Activated T-helper 9 cell treated with anti-CD3 and anti-CD28 coated beads, Interleukin-2, amount 50 U/mL, for 16 hours (primary cell): ENCODE measurements at places on chromosomes 12 and 14.
A peak's percentile ranks its signal among the peaks of the same experiment; 100 is the strongest.

- no peak for DNase-seq
Observed at GRCh38 chr12:109120557-109120956, 4.2 kb downstream of the ACACB start.

- no peak for DNase-seq
Observed at GRCh38 chr12:109538191-109538863, 35.0 kb downstream of the MMAB start.

GRCh38 chr14:104735830-104736642 lies 12.0 kb downstream of the ADSS1 start:
- no peak for DNase-seq

- no peak for DNase-seq
Observed at GRCh38 chr14:58281969-58282368, 16.4 kb upstream of the ARID4A start.

GRCh38 chr12:45216983-45217485 lies 1.1 kb downstream of the ANO6 start:
- DNase-seq, result no peak

GRCh38 chr12:76445462-76445861 lies 97.2 kb upstream of the BBS10 start:
- no peak for DNase-seq

DNA sequence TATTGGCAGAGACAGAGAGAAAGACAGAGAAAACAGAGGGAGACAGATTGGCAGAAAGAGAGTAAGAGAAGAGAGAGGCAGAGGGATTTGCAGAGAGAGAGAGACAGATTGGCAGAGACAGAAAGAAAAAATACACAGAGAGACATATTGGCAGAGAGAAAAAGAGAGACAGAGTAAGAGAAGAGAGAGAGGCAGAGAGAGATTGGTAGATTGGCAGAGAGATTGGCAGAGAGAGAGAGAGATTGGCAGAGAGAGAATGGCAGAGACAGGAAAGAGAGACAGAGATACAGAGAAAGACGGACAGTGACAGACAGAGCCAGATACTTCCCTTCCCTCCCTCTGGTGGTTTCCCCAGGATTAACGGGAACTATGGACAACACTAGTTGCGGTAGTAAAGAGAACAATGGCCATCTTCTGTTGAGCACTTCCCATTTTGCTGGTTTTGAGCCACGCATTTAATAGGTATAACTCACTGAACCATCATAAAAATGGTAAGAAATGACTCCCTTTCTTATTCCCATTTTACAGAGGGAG lies 2.6 kb upstream of the NOS1 start:
- no peak for DNase-seq

DNA sequence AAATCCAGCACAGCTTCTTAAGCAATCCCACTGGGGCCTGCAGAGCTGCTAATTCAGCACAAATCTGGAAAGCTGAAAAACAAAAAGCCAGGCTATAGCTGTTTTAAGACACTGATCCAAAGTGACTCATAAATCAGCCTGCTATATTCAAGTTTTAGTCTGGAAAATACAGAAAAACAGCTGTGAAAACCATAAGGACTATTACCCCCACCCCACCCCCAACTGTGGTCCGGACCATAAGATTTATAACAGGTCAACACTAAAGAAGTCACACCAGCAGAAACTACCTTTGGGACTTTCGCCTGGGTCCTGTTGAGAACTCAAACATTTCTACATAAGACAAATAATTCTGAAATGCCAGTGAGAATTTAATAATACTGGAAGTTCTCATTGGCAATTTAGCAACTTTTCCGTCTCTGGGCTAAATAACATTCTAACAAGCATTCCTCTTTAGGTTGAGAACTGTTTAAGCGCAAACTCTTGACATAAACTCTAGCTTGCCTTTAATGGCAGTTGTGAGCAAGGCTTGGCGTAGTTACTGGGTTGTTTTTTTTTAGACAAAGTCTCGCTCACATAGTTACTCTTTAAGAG lies 3.3 kb downstream of the LRIG3 start:
- DNase-seq, result no peak

DNA sequence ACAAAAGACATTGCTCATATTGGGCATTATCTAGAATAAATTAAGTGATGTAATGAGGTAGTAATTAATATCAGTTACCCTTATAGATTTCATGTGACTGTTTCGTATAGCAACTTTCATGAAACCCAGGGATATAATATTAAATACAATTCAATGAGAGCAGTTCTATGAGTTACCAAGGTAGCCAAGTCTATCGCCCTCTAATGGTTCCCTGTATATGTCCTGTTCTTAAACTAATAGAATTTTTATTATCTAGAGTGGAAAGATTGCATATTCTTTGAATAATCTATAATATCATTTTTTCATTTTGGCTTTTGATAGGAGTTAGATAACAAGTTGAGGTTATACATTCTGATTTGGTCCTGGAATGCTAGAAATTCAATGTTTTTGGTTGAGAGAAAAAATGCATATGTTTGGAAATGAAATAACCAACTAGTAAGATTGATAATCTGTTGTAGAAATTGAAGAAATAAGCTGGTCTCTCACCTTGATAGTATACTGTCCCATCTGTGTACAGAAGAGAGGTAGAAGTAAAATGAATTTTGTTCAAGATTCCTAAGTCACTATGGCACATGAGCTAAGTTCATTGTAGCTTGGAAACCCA lies 59.7 kb downstream of the SCFD1 start:
- no peak for DNase-seq

- no peak for DNase-seq
Observed at GRCh38 chr14:101630056-101630965, 69.0 kb downstream of the DIO3 start.

DNA sequence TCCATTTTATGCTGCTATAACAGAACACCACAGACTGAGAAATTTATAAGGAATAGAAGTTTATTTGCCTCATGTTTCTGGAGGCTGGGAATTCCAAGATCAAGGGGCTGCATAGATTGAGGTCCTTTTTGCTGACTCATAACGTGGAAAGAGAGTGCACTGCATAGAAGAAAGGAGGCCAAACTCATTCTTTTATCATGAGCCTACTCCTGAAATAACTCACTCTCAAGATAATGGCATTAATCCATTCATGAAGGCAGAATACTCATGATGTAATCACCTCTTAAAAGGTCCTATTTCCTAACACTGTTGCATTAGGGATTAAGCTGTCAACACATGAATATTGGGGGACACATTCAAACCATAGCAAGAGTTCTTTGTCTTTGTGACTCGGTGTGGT lies 60.0 kb upstream of the FBXO33 start:
- no peak for DNase-seq

DNA sequence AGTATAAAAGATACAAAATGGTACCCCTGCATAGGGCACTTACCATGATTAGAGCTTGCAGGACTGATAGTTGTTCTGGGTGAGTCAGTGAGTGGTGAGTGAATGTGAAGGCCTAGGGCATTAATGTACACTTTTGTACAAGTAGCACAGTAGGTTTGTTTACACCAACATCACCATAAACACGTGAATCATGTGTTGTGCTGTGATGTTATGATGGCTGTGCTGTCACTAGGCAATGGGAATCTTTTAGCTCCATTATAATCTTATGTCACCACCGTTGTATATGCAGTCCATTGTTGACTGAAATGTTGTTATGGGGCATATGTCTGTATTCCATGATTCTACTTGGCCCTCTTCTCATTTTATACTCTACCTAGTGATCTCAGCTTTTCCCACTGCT lies 11.8 kb downstream of the NUBPL start:
- DNase-seq, result no peak

- no peak for DNase-seq
Observed at GRCh38 chr14:64114166-64114565, 180.0 kb downstream of the ESR2 start.

DNA sequence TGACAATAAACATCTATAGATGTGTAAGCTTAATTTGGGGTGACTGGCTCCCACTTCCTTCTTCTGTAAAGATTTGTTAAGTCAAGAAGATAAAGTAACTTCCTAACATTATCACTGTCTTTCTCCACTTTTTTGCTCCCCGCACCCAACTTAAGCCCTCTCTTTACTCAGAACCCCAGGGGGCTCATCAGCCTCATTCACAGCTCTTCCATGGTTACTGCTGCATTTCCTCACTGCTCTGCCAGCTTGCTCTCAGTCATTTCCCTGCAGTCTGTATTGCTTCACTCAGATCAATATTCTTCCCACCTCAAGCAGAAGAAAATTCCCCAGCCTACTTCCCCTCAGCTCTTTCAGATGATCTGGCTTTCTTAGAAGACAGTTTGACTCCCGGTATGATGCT lies 102.0 kb downstream of the PIK3C2G start:
- no peak for DNase-seq

- no peak for DNase-seq
Observed at GRCh38 chr14:104843006-104843405, 22.1 kb upstream of the CEP170B start.

DNA sequence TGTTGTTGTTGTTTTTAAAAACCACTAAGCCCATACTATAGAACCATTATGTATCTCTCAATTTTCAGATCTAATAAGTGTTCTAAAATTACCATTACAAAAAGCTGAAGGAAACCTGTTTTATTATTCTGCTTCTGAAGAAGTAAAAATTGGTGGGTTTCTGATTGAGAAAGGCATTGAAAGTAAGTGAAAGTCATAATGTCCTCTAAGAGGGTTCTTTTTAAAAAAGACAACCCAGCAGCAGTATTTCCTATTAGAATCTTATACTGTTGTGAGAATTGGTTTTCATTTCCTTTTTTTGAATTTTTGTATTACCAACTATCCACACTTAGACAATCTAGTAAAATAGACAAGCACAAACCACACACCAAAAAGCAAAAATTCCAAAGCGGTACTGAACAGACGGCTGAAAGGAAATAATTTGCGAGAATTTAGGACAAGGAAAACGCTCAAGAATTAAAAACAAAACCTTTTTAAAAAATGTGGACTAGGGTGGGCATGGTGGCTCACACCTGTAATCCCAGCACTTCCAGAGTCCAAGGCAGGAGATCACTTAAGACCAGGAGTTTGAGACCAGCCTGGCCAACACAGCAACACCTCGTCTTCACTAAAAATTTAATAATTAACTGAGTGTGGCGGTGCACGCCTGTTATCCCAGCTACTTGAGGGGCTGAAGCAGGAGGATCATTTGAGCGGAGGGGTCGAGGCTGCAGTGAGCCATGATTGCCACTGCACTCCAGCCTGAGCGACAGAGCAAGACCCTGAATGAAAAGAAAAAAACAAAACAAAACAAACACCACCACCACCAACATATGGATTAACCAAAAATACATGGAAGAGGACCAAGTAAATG lies 66.7 kb upstream of the AP4S1 start:
- DNase-seq, result no peak

- no peak for DNase-seq
Observed at GRCh38 chr14:93232159-93232558, 25.1 kb downstream of the UBR7 start.

- DNase-seq, result no peak
Observed at GRCh38 chr14:77006132-77006531, 22.4 kb downstream of the IRF2BPL start.

DNA sequence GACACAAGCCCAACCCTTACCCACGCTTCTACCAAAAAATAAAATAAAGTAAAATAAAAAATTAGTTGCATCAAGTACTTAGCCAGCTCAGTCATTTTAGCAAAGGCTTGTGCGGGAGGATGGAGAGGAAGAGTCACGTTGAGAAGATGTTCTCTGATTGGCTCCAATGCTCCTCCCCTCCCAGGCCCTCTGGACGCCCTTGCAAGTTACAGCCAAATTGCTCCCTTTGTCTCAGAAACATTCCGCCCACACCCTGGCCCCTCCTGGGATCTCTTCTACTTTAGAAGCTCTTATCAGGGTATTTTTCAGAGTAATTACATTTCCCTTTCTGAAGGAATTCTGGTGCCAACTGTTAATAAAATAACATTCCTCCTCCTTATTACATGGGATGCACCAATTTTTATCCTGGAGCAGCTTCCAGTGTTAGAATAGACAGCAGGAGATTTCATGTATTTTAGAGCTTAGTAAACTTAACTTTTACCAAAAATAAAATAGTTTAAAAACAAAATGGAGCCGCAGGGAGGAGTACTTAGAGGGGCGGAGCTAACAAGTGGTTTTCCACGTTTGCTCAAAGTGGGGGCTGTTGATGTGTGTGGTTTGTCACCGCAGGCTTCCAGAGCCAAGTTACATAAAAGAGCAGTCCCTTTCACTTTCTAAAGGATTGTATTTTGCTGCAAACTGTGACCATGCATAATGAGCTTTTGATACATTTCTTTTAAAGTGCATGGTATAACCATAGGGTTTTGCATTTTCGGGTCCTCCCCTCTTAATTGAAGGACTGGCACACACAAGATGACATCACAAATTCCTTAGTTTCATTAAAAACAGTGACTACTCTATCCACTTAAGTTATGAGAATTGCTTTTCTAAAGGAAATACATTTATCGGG lies 71.7 kb upstream of the RAP1B start:
- DNase-seq, result peak; percentile 3

DNA sequence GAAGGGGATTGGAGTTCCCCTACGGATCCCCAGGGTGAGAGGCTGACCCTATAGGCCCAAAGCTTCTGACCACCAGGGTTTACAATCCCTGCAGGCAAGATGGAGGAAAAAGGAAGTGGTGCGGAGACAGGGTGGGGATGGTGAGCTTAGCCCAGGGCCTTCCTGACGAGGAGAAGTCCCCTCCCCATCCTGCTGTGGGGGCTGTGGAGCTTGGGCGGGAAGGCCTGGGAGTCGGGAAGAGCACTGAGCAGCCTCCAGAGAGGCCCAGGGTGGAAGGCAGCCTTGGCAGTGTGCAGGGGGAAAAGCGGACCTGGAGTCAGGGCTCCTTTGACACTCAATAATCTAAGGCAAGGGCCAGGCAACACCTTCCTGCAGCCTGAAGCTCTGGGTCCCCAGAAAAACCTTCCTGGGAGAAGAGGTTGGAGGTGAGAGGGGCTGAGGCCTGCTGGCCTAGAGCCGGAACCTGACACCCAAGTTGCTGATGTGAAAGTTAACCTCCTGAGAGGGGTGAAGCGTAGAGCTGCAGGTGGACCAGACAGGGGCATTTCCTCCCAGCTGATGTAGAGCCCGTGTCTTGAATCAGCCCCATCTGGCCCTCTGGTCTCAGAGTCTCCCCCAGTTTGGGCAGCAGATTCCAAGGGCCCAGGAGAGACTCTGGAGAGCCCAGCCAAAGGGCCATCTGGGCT lies 6.0 kb downstream of the HDAC7 start:
- DNase-seq, result no peak

DNA sequence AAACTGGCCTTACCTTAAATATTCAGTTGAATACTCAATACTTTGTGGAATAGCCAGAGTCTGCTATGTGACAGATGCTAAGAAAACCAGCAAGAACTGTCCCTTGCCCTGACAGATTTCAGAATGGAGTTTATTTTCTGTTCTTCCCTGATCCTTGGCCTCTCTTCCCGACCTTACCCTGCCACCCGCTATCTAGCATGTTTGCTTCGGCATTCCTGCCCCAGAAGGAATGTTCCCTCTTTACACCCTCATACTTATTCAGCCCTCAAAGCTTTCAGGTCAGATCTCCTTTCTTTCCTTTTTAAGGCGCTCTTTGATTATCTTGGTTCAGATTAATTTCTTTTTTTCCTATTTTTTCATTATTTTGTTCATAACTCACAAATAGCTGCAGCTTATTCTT lies 21.8 kb downstream of the SUSD6 start:
- no peak for DNase-seq

- DNase-seq, result no peak
Observed at GRCh38 chr12:129984106-129984505, 80.3 kb upstream of the TMEM132D start.

GRCh38 chr12:28057856-28058615 lies 85.5 kb upstream of the PTHLH start:
- DNase-seq, result no peak

- no peak for DNase-seq
Observed at GRCh38 chr12:111254106-111254505, 114.8 kb downstream of the PHETA1 start.

GRCh38 chr12:63150713-63151622 lies at the start of gene AVPR1A:
Gene AVPR1A, minus strand, starts transcription at chr12:63151201. Its CDS starts 365 bp downstream, at chr12:63150836.
- DNase-seq, result no peak

GRCh38 chr14:74571441-74571841 lies 40.6 kb downstream of the LTBP2 start:
- no peak for DNase-seq
